SK-N-SH treated with all-trans-retinoic acid at 6 μM for 48 hours (cell line): ENCODE measurements at places on chromosomes 16 and 17.

DNA sequence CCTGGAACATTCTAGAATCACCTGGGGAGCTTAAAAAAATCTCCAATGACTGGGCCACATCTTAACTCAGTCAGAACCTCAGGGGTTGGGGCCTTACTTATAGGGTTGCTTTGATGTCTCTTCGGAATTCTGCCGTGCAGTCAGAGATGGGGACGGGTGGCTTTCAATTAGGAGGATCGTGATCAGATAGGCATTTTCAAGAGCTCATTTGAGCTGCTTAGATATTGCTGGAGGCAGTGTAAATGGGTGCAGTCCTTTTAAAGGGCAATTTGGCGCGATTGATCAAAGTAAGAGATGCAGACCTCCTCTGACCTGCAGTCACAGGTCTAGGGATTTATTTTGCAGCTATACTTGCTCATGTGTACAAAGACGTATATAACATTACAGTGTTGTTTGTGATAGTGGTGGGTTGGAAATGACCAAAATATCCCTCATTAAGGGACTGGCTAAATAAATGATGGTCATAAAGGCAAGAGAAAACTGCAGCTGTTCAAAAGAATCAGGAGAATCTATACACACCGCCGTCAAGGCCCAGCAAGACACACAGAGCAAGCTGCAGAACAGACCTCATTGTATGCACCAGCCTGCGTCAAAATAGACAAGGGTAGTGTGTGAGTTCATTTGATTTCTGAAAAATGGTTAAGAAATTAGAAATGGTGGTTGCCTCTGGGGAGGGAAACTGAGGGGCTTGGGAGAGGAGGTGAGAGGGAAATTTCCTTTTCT lies 6.3 kb upstream of the KCNG4 start:
- ATAC-seq = no peak

GRCh38 chr17:40938981-40939380 lies 1.5 kb upstream of the KRT23 start:
- ATAC-seq = no peak

DNA sequence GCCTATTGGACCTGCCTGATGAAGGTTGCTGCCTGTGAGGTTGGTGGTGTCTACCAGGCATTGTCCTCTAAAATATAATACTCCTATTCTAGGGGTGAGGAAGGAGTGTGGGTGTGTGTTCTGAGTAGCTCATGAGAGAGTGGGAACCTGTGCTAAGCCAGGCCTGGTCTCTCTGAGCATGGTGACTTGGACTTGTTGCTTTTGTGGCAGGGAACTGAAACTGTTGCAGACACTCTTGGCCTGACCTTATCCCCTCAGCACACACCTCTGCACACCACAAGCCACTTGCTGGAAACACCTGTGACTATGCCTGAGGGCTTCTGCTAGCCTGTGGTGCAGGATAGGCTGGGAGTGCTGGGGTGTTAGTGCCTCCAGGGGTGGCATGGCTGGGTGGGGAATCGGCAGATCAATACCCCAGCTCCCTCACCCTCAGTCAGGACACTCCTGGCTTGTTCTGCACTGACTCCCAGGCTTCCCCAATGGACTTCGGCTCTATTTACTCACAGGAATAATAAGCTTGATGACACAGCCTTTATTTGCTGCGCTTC lies 29.9 kb downstream of the PLCG2 start:
- no peak for ATAC-seq

DNA sequence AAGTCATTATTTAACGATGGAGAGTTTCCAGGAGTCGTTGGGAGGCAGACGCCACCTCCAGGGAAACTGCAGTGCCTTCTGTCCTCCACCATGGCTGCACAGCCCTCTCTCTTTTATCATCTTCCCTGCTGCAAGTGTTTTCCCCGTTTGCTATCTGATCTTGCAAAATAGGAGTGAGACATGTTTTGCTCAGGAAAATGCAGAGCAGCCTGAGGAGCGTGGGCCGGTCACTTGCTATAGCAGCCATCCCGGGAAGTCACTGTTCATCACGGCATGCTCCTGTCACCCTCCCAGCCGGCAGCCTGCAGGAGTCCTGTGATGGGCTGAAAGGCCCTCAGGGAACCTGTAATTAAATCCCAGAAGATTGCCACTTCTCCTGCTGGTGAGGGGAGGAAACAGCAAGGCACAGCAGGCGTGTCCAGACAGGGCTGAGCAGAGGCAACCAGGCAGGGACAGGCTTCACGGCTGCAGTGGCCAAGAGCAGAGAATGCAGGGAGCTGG lies 143.1 kb downstream of the GSG1L start:
- peak; percentile 76 for ATAC-seq

DNA sequence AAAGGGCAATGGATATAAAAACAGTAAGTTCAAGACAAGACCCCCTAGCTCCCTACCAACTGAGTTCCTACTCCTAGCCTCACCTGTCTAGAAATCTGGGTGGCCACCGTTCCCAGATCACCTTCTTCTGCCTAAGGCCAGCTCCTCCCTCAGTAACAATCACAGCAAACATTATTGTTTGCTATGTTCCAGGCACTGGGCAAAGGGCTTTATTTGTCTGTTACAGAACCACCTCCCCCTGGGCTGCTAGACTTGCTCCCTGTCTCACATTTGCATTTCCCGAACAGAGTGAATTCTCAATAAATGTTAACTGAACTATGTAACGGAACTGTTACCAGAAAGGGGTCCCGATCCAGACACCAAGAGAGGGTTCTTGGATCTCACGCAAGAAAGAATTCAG lies 6.8 kb downstream of the LRRC3C start:
- no peak for ATAC-seq

DNA sequence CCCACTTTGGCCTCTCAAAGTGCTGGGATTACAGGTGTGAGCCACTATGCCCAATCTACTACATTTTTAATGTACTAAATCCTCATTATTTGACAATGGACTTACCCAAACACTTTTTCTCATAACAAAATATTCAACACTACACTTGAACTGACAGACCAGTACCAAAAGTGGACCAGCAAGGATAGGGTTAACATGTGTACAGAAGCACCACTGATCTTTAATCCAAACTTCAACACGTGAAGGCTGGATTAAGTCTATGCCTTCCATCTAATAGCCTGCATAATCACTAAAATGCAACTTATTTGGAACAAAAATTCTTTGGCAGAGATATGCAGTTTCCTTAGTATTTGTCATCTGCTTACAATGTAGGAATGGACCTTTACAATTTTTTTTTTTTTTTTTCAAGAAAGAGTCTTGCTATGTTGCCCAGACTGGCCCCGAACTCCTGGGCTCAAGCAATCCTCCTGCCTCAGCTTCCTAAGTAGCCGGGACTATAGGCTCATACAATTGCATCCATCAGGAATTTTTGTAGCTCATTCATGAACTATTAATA lies 60.0 kb upstream of the BCAR1 start:
- ATAC-seq = peak; percentile 66

- peak; percentile 38 for ATAC-seq
These were observed 57.5 kb downstream of the CYTH1 start for GRCh38 chr17:78724544-78724943.

DNA sequence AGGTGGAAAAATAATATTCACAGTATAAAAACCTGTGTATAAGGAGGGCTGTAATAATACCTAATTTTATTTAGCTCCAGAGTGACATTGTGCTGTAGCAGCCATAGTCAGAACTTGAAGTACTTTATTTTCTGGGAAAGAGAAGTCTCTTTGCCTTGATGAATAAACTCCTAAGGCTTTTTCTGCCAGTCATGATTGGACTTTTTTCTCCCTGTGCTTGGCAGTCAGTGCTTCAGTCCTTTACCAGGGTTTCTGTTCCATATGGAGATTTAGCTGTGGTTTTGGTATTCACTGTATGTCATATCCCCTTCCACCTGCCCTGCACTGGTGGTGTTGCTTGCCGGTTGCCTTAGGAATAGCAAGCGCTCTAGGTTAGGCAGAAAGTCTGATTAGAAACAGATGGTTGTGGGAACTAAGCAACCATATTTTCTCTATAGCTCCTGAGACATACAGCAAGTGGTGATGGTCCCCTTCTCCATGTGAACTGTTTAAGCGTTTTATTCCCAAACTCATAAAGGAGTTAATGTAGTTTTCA lies 24.7 kb downstream of the DDX42 start:
- peak; percentile 92 for ATAC-seq

- peak; percentile 41 for ATAC-seq
These were observed 1.3 kb downstream of the CDH13 start for GRCh38 chr16:82628088-82628423.

- ATAC-seq = peak; percentile 2; the same call in 2 of the 3 replicates
These were observed 1.0 kb upstream of the RRAD start for GRCh38 chr16:66926171-66926947.

DNA sequence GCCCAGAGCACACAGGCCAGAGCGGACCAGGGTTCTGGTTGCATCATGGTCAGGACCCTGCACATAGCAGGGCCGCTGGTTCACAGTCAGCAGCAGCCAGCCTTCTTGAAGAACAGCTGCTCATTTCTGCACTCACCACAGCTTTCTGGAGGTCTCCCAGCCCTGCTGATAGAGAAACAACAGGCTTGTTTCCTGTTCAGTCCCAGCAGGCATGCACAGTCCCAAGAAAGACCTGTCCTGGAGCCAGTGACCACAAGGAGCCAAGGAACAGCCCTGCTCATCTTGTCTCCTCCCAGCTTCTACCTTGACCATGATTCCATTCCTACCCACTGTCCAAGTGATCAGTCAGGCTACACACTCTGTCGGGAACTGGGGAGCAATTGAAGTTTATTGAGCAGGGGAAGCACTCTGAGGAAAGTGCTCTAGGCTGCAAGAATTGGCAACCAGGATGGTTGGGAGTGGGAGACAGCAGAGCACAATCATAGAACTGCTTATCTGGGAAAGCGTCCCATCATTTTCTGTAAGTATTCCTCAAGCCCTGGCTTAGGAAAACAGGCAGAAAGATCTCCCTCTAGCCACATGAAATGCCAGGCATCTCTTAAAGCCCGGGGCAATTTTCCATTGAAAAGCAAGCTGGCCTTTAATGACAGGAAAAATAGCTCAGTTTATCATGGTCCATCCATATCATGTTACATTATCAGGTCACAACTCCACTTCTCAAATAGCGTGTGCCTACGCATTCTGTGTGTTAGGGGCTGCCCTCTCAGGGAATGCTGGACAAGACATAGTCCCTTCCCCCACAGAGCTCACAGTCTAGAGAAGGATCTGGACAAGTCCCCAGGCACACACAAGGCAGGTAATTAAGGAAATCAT lies 155.4 kb upstream of the FOXF1 start:
- peak; percentile 24; the same call in 2 of the 3 replicates for ATAC-seq

GRCh38 chr16:53761962-53762703 lies 58.2 kb downstream of the FTO start:
- no peak for ATAC-seq

DNA sequence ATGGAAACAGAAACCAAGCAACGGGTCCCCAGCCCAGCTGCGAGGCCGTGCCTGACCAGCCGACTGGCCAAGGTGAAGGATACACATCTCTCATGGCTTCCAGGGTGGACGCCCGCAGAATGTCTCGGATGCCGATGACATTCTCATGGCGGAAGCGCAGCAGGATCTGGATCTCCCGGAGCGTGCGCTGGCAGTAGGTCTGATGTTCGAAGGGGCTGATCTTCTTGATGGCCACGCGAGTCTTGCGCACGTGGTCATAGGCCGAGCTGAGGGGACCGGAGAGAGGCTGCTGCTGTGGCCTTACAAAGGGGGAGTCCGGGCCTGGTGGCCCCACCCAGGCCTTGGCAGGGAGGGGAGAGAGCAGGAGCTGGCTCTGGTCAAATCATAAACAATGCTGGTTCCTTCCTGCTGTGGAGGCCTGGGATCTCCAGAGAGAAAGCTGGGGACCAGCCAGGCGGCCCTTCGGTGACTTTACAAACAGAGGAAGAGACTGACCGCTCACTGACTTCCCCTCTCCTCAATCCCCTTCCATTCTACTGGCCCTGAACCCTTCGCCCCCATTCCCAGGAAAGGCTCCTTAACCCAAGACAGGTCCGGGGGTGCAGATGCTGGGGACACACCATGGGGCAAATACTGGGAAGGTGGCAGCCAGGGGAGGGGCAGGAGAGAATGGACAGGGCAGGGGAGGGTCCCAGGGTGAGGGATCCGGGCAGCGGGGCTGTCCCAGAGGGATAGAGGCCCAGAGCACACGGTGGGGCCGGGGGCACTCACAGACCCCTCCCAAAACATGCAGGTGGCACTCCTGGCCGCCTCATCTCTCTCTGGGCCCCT lies 1.1 kb downstream of the MAPK3 start:
- ATAC-seq = no peak

GRCh38 chr17:2770129-2770528 lies 20.7 kb upstream of the CCDC92B start:
- no peak for ATAC-seq

DNA sequence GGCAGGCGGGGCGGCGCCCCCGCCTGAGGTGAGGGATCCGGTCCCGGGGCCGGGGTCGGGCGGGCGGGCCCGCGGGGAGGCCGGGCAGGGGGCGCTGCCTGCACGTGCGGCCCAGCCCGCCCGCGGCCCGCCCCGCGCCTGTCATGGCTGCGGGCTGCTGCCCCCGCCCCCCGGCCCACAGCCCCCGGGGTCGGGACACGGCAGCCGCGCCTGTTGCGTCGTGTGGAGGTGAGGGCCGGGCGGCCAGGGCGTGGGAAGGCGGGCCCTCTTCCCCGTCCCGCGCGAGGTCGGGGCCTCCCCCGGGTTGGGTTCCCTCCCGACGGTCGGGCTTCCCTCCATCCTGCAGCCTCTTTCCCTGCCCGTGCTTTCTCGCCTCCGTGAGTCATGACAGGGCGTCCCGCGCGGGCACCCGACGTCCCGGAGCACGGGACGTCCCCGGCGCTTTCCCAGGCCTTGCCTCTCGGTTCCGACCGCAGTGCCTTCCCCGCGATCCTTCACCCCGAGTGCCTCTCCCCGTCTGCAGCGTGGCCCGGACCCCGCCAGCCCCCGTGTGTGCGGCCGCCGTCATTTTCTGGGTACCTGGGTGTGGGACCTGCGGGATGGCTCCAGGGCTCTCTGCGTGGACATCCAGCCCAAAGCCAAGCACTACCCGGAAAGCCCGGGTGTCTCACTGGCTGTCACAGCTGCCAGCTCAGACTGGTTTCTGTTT lies 76.7 kb downstream of the CHD9 start:
- peak; percentile 16 for ATAC-seq

GRCh38 chr16:2910441-2910969 lies 1.2 kb upstream of the FLYWCH1 start:
- no peak for ATAC-seq

DNA sequence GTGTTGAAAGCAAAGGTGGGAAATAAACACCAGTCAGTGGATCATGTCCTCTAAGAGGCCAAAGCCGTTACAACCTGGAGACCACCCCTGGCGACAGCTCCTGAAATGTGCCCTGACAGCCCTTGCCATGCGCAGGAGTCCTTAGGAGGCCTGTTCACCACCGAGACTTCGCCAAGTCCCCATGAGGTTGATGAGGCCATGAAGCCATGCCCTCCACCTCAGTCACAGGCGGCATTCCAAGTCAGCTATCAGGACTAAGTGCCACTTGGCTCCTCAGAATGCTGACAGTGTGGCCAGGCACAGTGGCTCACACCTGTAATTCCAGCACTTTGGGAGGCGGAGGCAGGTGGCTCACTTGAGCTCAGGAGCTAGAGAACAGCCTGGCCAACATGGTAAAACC lies 27.1 kb downstream of the ADAM11 start:
- ATAC-seq = no peak

GRCh38 chr17:64439956-64440355 lies 9.0 kb upstream of the MILR1 start:
- ATAC-seq = no peak

- no peak for ATAC-seq
These were observed 50.2 kb downstream of the NKD1 start for GRCh38 chr16:50598256-50598894.
